ENCODE measurements at places on chromosomes 4 and X.

GRCh38 chr4:168737806-168738172 lies 240.9 kb downstream of the PALLD start:
- no peak for DNase-seq

GRCh38 chr4:106486533-106486932 lies 118.0 kb upstream of the GIMD1 start:
- DNase-seq, result no peak

DNA sequence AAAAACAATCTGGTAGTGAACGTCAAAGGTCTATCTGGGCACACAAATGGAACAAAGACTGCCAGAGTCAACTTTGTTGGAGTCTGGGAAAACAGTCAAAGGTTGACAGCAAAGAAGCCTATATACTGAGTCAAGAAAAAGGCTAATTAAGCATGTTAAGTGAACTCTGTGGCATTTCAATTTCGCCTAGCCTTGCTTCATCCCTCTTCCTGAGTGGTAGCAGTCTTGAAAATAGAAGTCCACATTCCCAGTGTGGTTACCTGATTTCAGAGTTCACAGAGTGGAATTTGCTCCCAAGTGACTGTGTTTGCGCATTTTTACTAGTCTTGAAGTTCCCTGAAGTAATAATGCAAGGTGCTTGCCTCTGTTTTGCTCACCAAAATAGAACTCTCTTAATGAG lies 760.0 kb downstream of the FSTL5 start:
- DNase-seq, result no peak

GRCh38 chrX:19377799-19378198 lies 34.1 kb downstream of the PDHA1 start:
- no peak for DNase-seq

DNA sequence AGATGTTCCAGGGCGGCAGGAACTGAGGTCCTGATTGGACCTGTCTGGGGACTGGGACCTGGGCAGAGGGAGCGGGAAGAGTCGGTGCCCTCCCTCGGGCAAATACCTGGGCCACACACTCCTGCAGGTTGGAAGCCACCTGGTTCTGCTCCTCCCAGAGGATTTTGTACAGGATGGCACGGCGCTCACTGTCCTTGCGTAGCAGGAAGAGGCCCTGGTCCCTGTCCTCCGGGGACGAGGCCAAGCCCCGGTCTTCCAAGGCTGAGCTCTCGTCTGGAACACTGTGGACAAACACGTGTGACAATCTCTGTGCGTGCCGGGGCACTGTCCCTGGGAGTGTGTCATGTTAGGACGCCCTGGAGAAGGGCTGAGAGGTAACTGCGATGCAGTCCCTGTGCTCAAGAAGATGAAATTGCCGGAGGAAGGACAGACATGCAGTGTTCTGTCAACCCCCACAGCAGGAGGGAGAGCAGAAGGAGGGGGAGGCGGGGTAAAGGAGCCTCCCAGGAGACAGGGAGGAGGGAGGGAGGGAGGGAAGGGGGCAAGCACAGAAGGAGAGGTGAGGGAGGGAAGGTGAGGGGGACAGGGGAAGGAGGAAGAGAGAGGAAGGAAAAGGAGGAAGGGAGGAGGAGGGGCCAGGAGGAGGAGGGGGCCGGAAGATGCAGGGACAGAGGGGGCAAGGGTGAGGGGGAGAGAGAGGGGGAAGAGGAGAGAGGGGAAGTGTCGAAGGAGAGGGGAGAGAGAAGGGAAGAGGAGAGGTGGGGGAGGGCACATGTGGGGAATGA lies 29.0 kb downstream of the PDHA1 start:
- DNase-seq, result no peak

- no peak for DNase-seq
Observed at GRCh38 chr4:168440442-168441264, 39.6 kb downstream of the DDX60L start.

GRCh38 chr4:20260821-20261220 lies 9.1 kb downstream of the SLIT2 start:
- no peak for DNase-seq

- DNase-seq, result no peak
Observed at GRCh38 chrX:45757272-45757671, 556.6 kb upstream of the DIPK2B start.

DNA sequence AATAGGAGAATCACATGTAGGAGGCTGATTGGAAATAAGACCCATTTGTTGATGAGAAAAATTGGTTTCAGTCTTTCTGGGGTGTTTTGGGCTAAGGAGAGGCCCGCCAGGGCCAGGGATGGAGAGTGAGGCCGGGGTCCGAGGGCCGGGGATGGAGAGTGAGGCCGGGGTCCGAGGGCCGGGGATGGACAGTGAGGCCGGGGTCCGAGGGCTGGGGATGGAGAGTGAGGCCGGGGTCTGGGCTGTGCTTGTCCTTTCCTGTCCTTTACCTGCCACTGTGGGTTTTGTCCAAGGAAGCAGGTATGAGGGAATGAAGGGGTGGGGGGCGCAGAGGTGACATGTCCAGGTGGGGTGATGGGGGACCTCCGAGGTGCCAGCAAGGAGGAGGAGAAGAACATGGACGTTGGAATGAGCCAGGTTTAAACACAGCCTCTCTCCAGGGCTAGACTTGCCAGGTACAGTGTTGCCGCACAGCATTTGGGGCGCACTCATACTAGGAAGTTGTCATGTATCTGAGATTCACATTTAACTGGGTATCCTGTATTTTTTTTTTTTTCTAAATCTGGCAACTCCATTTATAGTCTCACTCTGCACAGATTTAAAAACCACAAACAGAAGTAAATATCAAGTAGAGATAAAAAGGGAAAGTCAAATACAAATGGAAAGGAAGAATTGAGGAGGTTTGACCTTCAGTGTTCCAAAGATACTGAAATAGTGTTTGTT lies 8.8 kb downstream of the RGS12 start:
- DNase-seq, result no peak

DNA sequence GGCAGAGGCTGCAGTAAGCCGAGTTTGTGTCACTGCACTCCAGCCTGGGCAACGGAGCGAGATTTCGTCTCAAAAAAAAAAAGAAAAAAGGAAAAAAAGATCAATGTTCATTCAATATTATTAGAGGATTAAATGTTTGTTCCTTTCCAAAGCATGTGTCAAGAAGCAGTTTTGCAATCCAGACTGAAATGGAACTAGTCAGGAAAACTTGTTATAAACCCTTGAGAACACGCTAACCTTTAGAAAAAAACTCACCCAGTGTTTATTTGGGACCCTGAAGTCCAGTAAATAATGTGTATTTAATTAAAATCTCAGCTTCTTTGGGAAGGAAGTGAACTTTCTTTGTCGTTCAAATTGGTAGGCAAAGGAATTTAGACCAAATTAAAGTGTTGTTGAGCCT lies 16.4 kb upstream of the PRSS12 start:
- DNase-seq, result no peak

DNA sequence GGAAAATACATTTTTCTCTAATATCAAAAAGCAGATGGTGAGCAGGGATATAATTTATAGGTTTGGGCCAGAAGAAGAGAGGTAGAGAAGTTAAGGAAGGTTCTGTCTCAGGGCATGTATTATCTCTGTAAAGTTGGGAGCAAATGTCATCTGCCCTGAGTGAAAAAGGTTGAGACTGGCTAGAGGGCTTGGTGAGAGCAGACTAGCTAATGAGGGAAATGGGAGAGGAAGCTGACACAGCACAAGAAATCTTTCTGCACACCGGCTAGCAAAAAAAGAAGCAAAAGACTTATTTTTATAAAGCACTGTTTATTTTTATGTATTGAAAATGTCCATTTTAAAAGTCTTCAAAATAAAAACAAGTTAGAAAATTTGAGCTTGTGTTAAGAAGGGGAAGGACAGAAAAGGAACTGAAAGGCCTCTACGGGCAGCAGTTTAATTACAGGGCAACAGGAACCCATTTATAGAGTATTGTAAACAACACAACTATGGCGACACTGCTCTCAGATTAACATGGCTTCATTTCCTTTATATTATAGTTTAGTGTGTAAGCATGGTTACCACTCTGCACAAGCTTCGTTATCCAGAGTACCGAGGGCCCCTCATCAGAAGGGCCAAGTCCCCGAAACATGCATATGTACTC lies 17.4 kb downstream of the CD40LG start:
- no peak for DNase-seq

DNA sequence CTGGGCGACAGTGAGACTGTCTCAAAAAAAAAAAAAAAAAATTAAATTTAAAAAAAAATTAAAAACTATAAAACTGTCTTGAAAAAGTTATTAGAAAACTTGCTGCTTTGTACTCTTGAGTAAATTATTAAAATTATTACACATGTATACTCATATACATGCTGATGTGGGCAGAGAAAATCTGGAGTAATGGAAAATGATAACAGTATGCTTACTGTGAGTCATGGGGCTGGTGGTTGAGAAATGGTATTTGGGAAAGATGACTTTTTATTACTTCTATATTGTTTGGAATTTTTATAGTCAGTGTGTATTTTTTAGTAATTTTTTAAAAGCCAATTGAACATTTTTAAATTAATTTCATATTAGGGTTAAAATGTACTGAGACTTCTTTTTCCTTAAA lies 7.5 kb downstream of the YY2 start:
- DNase-seq, result no peak

DNA sequence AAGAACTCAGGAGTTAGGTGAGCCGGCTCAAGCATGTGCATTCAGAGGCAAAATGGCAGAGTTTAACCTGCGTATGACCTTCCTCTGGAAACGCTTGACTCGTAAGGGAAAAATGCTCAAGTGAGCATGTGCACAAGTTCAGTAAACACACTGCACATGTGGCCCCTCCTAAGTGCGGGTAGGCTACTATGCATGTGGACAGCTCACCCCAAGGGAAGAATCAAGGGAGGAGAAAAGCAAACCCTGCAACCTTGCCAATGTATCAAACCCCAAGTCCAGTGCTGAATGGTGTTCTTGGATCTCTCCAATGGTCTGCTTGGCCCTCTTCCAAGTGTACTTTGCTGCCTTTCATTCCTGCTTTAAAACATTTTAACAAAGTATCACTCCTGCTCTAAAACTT lies 407.1 kb downstream of the ADAM29 start:
- DNase-seq, result no peak

DNA sequence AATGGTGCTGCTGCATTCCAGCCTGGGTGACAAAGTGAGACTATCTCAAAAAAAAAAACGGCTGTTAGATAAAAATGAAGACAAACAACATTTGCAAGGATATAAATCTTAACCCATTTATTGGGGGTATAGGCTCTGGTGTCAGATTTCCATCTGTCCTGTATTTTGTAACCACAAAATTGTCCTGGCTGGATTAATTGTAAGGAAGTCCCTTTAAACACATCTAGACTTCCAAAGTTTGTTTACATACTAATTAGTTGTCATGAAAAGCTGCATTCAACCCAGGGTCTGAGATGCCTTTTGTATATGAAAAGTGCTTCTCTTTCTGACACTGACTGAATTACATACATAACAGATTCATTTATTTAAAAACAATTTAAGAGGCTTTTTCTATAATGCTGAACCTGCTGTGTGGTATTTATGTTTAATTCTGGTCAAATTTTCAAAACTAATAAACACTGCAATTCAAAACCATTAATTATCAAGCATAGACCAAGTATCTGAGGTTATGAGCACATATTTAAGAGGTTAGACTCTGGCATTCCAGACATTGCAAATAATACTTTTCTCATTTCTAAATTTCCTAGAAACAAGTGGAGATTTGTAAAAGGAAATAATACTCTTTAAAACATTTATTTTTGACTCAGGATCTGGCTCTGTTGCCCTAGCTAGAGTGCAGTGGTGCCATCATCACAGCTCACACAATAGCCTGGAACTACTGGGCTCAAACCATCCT lies 17.5 kb upstream of the UGDH start:
- DNase-seq, result no peak

DNA sequence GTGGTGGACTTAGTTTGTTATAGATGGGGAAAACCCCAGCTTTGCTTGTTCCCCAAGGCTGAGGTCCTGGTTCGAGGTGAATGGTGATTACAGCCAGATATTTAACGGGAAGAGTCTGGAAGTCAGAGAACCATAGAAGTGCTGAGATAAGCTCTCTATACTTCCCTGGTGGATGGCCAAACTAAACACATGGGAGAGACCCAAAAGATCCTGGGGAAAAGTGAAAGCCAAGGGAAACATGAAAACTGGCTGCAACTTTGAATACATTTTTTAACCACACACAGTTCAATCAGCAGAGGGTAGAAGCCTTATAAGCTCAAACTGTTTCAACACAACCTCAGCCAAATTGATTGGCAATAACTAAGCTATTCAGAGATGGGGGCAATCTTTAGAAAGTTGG lies 29.3 kb upstream of the SRPX start:
- DNase-seq, result no peak

DNA sequence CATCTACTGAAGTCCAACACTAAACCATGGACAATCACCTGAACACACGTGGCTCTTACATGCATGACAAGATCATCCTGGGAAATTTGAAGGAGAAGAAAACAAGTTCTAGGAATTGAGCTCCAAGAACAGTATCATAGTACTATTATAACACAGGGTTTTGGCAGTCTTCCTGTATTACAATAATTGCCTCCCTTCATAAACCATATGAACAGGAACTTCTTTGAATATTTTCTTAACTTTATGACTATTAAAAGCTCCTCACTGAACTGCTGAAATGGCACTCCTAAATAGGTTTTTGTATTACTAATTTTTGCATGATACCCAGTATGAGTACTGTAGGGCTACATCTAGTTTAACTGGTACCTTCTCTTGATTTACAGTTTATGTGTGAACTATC lies 130.0 kb downstream of the ZAR1 start:
- DNase-seq, result no peak

DNA sequence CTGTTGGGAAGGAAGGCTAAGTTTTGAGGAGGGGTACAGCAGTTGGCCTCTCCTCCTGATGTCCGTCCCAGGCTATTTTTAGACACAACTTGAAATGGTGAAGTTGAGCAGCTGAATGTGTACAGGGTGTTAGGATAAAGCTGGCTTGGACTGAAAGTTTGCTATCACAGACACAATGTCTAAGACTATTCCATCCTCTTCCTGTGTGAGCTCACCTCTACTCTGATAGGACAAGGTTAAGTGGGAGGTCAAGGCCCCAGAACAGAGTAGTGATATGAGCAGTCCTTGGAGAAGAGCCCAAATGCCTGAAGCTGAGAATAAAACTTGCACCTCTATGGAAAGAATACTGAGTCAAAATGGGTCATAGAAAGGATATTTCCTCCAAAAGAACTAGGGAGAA lies 4.1 kb downstream of the ATP1B4 start:
- no peak for DNase-seq

All from stimulated activated CD8-positive, alpha-beta memory T cell treated with anti-CD3 and anti-CD28 coated beads, Interleukin-2, amount 100 ng/mL, for 1 hour (primary cell).